Sigmoid colon (tissue), 7 donors: ENCODE measurements at places on chromosomes 4 and X. TPM values are rescaled to one million over a fixed set of nuclear protein-coding genes. Genes with fewer than 3 reads are reported as not detected.

The COX7B2 gene
- not detected for total RNA-seq

The FNIP2 gene
- 35.2 TPM for total RNA-seq

GRCh38 chrX:39296472-39296871, 495.2 kb downstream of the MID1IP1 start:
- no peak for DNase-seq

GRCh38 chrX:45849261-45849862, 648.7 kb upstream of the DIPK2B start:
- DNase-seq, result no peak

DNA sequence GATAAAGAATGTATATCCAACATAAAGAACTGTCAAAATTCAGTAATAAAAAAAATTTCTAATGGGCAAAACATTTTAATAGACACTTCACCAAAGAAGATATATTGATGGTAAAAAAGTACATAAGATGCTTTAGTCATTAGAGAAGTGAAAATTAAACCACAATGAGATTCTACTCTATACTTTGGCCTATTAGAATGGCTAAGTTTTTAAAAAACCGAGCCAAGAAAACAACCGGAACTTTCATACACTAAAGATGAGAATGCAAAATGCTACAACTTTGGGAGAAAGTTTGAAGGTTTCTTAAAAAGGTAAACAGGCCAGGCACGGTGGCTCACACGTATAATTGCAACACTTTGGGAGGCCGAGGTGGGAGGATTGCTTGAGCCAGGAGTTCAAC, 20.8 kb downstream of the CNOT6L start:
- DNase-seq, result no peak

DNA sequence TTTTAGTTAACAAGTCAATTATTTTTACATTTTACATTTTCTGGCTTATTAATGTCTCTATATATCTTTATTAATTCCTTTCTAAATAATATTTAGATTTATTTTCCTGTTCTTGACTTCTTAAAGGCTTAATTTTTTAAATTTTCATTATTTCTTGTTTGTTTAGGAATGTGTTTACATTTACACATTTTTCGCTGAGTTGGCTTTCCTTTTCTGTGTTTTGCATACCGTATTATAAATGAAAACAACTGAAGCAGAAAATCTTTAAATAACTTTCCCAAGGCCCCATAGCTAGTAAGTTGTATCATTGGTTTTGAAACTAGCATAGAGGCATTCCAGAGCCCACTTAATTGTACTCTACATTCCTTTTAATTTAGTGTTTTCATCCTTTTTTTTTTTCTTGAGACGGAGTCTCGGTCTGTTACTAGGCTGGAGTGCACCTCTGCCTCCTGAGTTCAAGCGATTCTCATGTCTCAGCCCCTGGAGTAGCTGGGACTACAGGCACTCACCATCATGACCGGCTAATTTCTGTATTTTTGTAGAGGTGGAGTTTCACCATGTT, 261.6 kb downstream of the IQCM start:
- no peak for DNase-seq

DNA sequence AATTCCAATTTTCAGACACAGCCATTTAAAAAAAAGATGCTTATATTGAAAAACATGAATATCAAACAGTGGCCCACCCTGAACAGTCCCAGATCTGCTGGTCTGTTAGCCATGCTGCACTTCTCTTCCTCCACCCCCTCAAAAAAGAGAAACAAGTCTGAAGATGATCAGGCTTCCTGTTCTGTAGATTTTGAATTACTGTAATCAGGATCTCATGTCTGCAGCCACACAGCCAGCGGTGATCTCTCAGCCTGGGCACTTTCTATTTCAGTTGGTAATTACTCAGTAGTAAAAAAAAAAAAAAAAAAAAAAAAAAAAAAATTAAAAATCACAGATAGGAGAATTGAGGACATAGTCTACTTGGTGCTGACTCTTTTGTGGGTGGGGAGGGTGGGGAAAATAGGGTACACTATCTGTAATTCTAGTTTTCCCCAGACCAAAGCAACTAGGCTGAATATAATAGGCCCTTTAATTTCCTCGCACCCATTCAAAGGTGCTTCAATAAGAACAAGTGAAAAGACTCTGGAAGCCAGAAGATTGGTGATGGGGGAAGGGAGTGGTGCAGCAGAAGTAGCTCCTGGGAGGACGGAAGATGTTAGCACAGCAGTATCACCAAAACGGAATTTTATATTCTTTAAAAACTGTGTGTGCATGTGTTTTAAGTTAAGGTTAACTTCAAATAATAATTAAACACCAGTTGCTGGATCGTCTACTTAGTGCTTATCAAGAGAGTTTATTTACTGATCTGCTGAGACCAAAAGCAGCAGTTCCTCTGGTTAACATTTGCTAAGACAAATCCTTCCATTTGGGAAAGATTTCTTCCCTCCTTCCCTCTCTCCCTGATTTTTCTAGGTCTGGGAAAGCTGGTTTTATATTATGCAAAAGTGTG, 47.0 kb downstream of the SPRY1 start:
- DNase-seq, result no peak

DNA sequence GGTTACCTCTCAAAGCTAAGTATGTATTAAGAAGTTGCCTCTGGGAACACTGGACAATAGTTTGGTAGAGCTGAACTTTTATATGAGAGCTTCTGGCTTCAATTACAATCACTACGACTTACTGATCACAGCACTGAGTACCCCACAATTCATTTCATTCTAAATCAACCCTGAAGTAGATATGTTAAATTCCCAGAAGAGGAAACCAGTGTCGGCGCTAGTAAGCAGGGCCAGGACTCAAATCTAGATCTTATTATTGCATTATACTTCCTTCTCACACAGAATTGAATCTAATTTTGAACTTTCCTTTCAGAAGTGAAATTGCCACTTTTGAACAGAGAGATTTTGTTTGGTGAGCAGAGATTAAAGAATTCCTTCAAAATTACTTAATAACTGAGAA, 41.8 kb downstream of the HUWE1 start:
- DNase-seq, result no peak
